ENCODE measurements at places on chromosomes 6 and 20.

DNA sequence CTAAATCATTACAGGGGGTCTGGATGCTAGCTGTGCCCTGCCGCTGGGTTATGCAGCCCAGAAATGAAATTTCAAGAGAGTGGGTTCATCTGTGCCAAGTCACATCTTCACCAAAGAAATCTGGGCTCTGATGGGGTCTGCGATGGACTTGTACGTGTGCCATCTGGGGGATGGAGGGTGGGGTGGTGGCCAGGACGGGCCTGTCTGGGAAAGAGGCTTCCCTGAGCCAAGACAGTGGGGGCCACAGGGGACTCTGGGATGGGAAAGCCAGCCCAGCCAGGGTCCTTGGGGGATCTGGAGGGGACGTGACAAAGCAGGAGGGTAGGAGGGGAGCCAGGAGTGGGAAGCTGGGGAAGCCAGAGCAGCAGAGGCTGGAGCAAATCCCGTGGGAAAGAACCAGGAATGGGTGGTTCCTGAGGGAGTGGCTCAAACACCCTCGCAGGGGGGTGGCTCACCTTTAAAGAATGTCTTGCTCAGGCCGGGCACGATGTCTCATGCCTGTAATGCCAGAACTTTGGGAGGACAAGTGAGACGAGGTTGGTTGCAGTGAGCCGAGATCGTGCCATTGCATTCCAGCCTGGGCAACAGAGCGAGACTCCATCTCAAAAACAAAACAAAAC, 36.3 kb upstream of the SULF2 start:
- DNase-seq, result no peak

DNA sequence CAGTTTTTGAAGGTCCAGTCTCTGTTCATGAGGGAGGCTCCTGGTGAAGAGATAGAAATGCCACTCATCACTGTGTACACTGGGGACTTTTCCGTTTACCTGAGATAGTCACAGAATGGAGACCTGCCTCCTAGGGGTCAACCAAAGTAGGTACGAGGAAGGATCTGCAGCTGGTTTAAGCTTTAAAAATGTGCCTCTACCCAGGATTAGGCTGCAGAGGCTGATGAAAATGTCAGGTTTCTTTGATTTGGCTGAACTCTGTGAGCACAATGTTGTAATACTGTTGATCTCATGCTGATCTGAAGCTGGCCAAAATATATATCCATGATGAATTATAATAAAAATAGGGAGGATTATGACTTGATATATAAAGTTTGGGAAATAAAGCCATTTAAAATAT, 182.7 kb downstream of the ADAT2 start:
- no peak for DNase-seq

- no peak for DNase-seq
Observed at GRCh38 chr6:29816030-29816429, 11.6 kb upstream of the HLA-G start.

- DNase-seq, result no peak
Observed at GRCh38 chr20:57450419-57450818, 59.2 kb downstream of the RBM38 start.

GRCh38 chr20:24892522-24892921, 56.5 kb upstream of the CST7 start:
- no peak for DNase-seq

DNA sequence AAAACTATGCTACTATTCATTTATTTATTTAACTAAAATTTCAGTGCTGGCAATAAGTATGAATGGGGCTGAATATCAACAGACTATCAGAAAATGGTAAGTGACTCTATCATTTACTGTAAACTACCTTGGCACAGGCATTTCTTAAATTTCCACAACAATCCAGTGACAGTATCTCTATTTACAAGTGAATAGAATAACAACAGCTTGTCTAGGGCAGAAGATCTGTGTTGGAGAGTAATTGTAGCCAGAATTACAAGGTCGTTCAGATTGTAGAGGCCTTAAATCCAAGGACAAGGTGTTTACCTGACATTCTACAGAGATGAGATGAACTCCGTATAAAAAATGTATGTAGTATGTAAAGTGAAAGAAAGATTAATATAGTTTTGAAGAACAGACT, 193.8 kb upstream of the SIM1 start:
- DNase-seq, result no peak

DNA sequence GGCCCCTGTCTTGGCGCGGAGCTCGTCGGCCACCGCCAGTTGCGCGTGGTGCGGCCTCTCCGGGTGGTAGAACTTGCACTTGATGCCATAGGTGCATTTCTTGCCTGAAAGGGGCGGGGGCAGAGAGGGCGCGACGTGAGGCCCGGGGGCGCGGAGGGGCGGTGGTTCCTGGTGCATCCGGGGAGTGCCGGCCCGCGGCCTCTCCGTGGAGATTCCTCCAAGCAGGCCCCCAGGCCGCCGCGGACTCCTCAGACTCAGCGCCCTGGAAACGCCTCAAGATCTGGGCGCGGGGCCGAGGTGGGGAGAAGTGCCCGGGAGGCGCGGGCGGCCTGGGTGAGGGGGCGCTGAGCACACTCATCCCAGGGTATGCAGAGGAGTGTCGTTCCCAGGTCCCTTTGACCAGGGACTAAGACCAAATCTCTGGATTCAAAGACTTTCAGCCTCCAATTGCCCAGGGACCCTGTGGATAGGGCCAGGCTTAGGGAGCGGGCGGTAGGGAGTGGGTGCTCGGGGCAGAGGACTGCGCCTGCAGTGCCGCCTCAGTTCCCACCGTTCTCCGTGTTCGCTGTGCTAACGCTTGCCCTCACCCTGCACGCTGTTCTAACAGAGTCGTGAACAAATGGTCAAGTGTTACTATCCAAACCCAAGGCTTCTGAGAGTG, 33.3 kb downstream of the ZC3H12D start:
- no peak for DNase-seq

- no peak for DNase-seq
Observed at GRCh38 chr6:17267566-17267965, 13.6 kb upstream of the RBM24 start.

DNA sequence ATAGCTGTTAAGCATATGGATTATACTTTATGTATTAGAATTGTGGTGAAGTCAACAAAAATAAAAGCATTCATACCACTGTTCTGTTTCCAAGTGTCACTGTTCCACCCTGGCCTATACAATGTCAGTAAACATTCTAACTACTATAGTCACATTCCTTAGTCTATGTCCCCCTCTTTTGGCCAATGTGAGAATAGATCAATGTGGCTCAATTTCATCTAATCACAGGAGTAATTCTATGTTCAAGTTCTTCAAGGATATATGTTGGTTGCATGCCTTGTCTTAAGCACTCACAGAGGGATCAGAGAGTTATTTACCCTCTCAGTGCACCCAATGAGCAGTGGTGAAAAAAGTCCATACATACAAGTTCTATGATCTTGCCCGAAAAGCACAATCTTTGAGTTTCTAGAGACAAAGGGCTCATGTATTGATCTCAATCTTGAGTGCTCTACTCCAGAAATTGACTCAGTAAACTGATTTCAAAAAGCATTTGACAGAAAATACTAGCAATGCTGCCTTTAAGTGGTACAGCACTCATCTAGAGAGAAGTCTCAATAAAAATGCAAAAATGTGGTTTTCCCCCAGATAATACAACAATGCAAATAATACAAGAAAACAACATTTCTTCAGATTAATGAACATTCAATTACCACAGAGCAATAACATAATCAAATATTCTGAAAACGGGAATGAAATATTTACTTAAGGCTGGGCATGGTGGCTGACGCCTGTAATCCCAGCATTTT, 16.5 kb downstream of the SMLR1 start:
- DNase-seq, result no peak

GRCh38 chr6:209432-210103, 82.7 kb upstream of the DUSP22 start:
- peak; percentile 57 for DNase-seq

DNA sequence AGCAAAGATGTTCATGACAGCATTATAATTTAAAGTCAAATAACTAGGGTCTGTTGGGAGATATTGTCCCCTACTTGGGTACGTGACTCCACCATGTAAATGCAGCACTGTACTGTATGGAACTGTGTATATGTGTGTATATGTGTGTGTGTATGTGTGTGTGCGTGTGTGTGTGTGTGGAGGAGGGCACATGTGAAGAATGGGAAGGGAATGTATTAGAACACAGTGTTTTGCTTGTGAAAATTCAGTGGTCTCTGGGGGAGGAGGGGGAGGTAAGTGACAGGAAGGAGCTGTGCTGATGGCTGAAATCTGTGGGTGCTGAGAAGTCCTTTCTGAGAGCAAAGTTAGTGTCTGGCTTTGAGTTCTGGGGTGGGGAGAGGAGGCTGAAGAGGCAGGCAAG, 23.9 kb upstream of the VEGFA start:
- DNase-seq, result no peak

GRCh38 chr6:111603685-111604084, 2.0 kb downstream of the TRAF3IP2 start:
- DNase-seq, result no peak

DNA sequence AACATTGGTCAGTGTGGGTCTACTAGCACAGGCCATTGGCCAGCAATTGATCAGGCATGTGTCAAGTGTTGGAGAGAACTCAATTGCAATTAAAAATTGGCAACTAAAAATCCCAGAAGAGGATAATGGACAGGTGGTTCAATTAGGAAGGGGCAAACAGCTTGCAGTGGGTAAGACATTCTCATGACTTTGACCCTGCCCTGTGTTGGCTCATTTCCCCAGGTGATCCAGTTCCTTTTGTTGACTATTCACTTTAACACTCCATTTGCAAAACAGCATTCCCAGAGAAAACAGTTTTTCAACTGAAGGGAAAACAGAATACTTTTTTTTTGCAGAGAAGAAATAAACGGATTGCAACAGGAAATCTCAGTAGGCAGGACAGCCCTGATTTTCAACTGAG, 28.9 kb upstream of the SCGN start:
- no peak for DNase-seq

Data from T-helper 2 cell treated with Interferon-gamma antibody and Interleukin-4, amounts not matched to agents 5 μg/mL and 100 μg/mL, for 36 hours (primary cell).